ENCODE measurements at places on chromosomes 6 and 20. TPM values are rescaled to one million over a fixed set of nuclear protein-coding genes. Genes with fewer than 3 reads are reported as not detected.

PGBD1 gene
- total RNA-seq = 6.6 TPM

EMILIN3 gene
- 0.62 TPM for total RNA-seq

RAB23 gene
- 21.5 TPM for total RNA-seq

RSPH9 gene
- 0.41 TPM for total RNA-seq

- DNase-seq = no peak
Measured at GRCh38 chr6:132954222-132954621, 139.9 kb downstream of the RPS12 start.

DNA sequence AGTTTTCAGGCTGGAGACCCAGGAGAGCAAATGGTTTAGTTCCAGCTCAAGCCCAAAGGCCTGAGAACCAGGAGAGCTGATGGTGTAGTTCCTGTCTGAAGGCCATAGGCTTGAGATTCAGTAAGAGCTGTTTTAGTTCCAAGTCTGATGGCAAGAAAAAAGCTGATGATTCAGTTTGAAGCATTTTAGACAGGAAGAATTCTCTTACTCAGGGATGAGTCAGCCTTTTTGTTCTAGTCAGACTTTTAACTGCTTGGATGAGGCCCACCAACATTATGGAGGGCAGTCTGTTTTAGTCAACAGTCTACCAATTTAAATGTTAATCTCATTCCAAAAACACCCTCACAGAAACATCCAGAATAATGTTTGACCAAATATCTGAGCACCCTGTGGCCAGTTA, 2.5 kb downstream of the ZSCAN26 start:
- DNase-seq = peak; percentile 79

All from kidney epithelial cell (primary cell).